ENCODE measurements at places on chromosomes 5 and 9.

GRCh38 chr5:59287884-59288283, 605.6 kb downstream of the PDE4D start:
- no peak for DNase-seq

GRCh38 chr9:79719021-79719420, 147.3 kb downstream of the TLE4 start:
- DNase-seq: no peak

GRCh38 chr9:127187231-127187956, 65.0 kb upstream of the ANGPTL2 start:
- DNase-seq: peak; percentile 71

DNA sequence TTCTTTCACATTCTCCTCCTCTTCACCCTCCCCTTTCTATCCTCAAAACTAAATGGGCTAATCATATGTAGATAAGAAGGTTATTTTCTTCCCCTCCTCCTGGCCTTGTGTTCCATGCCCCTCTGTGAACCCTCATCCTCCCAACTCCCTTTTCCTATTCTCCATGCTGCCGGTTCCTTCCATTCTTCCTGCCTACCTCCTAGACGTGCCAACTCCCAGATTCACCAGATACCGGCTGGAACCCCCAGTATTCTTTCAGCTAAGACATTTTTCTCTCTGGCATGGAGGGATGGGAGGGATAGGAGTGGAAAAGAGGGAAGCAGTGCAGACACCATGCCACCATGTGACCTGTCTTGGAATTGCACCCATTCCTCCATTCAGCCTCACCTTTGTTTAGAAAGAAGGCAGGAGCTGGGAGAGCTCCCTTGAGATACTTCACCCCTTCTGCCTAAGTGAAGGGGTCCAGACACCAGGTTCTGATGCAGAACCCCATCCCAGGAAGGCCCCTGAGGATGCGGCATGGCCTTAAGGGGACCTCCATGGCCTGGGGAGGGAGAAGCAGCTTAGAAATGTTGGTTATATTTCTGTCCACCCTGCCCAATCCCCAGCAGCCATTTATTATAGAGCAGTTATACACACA, 4.8 kb downstream of the DNAJB5 start:
- peak; percentile 33 for DNase-seq

- DNase-seq: no peak
These were observed 28.3 kb upstream of the CER1 start for GRCh38 chr9:14750821-14751220.

- no peak for DNase-seq
These were observed 36.2 kb upstream of the MEGF9 start for GRCh38 chr9:120750421-120750820.

DNA sequence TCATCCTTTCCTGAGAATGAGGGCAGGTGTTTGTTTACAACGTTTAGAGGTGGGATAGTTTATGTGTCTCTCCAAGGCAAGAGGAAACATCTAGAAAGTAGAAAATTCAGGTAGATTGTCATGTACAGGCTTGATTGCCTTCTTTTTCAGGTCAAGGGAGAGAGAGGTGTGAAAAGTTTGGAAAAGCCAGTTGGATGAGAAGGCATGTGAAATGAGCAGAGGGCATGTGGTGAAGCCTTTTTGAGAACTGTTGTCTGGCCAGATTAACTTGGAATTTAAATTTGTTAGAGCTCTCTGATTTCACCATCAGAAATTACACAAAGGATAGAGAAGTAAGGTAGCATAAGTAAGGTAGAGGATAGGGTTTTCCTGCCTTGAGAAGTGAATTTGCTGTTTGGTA, 74.6 kb downstream of the SNX24 start:
- no peak for DNase-seq

DNA sequence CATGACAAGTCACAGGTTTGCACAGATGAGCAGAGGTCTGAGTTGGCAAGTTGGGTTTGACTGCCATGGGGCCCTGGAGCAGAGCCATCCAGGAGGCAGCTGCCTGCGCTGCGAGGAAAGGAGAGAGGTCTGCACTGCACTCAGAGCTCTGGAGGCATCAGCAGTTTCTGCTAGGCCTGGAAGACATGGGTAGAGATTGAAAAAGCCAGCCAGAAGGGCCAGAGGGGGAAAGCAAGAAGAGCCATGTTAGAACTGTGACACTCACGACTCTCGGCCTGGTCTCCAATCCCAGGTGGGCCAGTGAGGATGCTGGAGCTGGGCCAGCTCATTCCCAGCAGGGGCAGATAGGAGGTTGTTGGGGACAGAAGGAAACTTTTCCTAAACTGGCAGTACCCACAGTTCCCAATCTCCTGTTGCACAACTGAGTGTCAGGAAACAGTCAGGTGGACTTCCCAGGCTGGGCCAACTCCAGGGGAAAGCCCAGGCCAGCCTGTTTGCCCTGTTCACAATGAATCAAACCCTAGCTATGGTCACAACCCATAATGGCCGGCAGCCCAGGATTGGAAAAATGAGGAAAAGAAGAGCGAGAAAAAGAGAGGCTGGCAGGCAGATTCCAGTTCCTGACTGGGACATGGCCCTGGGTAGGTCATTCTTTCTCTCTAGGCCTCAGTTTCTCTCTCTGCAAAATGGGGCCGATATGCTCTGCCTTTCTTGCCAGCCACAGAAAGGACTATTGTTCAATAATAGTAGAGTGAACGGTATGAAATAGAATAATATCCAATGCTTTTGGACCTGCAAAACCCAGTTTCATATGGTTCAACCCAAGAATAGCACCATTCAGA, 7.8 kb upstream of the ORM1 start:
- DNase-seq: no peak

GRCh38 chr5:158155811-158156505, 297.0 kb upstream of the CLINT1 start:
- DNase-seq: no peak

DNA sequence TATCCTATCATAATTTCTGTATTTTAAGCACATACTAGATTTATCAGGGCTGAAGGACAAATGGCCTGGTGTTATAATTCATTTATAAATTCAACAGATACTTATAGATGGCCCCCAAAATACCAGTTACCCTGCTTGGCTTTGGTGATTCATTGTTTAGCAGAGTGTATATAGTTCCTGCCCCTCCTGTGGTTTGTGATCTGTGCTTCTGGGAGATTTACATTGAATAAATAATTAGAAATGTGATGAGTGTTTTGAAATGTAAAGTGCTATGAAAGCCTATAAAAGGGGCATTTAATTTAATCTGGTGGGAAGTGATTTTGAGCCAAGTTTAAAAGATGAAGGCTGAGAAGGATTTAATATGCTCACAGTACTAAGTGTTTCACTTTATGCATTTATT, 36.7 kb upstream of the ZCCHC7 start:
- DNase-seq: no peak

DNA sequence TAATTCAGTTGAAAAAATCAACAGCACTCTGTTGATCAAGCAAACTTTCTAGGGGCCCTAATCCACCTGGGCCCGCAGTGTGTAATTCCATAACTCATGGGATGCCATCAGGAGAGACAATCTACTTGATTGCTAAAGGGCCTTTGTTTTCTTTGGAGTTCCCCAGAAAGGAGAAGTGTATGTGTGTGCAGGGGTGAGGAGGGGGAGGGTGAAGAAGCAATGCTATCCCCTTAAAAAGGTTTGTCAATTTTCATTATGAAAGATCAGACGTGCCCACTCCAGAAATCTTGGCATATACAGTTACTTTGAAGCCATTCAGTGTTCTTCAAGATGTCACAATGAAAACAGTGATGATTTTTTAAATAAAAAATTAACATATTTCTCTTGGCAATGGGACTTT, 6.2 kb downstream of the PARP8 start:
- DNase-seq: no peak

DNA sequence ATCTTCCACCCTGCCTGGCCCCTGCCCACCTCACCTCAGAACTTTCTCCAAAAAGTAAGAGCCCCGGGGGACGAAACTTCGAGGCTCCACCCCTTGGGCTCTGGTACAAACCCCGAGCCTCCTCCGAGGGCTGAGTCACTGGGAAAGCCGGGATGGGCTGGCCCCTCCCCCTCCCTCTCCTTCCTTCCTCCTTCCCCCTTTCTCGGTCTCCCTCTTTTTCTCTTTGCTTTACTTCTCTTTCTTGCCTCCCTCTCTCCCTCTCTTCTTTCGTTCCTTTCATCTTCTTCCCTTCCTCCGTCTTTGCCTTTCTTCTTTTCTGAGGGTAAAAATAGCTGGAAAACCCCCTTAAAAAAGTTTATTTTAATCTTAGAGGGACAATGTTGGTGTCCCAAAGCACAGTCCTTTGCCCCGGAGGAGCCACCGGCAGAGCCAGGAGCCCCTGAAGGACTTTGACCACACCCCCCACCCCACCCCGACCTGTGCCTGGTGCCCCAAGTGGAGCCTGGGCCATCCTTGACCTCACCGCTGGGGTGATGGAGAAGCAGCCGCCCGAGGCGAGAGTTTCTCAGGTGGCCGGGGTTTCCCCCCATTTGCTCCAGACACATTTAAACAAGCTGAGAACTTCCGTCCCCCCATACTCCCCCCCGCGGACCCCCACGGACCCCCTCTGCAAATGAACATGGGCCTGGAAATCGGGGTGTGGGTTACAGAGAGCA, 5.7 kb upstream of the NOTCH1 start:
- no peak for DNase-seq

DNA sequence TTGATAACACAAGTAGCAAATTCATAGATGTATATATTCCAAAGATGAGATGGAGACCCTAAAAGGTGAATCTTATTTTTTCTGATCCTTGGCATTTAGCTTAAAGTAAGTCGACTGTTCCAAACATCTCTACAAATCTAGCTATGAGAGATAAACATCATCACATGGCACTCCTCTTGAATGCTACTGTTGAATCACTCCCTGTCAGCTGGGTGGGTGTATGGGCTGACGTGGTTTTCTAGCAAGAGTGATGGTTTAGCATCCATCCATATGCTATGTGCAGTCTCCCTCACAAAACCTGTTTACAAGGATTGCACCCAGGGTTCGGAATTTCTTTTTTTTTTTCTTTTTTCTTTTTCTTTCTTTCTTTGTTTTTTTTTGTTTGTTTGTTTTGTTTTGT, 13.8 kb downstream of the ACO1 start:
- DNase-seq: no peak

DNA sequence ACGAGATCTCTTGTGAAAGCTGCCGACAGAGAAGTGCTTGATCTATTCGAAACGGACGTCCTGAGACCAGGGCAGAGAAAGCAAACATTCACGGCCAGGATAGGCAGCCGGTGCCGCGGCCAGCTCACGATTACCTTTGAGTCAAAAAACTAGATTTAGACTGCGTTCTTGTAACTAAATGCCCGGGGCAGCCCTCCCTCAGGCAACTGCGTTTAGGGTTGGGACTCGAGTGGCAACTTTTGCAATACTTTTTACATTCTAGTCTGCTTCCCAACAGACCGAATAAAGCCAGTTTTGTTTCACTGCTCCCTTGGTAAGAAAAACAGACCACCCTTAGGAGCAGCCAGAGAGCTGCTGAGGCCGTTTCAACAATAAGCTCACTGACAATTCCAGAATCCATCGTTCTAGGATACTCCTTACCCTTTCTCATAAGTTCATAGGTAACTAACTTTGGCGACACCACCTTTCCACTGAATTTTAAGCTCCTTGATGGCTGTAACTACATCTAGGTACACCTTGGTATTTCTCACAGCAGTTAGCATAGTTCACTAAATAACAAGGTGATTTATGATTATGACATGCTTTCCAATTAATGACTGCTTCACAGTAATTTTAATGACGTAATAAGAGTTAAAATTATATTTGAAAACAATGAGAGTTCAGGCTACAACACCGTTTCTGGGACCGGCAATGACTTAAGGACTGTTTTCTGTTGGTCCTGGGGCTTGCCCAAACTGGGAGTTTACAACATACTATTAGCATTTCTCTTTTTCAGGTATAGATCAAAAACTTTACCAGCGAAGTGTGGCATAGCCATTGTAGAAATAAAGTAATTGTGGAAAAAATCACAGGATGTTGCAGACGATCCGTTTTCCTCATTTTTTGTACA, 899 bp upstream of the RAPGEF6 start:
- no peak for DNase-seq

DNA sequence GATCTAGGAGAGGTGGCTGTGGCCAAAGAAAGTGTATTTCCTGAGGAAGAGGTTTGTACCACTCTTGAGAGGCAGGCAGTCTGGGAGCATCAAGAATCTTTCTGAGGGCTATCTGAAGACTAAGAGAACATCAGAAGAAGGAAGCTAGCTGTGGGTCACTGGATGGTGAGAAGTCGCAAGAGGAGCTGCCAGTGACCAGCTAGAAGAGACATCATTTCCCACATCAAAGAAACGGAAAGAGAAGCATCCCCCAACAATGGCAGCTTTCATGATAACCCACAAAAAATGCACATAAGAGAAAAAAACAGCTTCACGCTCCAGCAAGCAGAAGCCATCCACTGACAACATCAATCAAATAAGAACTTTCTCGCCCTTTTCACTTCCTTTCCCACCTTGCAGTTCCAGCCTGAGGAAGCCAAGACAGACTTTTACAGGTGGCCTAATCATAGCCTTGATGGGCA, 25.0 kb upstream of the CEP78 start:
- DNase-seq: no peak

DNA sequence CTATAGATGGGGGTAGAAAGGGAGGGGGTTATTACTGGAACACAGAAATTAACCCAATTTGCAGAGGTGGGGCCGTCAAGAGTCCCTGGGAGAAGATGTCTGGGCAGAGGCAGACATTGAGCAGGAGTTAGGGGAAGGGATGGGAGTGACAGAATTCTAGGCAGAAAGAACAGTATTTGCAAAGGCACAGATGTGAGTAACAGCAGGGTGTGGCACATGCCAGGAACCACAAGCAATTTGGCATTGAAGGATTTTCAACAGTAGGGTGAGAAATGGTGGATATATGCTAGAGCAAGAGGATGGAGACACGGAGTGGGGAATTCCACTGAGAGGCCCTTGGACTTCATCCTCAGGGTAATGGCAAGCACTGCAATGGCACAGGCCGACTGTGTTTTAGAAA, 71.6 kb upstream of the FRRS1L start:
- DNase-seq: no peak

DNA sequence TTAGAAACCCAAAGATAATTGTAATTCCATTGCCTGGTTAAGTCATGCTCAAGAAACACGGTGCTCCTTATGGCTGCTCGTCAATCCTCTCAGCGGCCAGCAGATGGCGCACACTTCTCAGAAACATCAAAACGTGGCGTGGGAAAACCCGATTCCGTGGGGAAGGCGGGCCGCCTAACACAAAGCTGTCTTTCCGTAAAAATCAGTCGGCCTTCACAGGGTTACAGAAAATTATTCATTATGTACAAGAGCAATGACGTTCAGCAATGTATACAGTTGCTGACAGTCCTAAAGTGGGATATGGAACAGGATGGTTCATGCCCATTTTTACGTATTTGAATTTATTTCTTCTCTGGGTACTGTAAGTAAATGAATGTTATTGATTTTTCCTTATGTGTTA, 83.5 kb downstream of the PDE4D start:
- peak; percentile 31 for DNase-seq

- no peak for DNase-seq
These were observed 266.4 kb upstream of the IRX4 start for GRCh38 chr5:2149195-2149539.

DNA sequence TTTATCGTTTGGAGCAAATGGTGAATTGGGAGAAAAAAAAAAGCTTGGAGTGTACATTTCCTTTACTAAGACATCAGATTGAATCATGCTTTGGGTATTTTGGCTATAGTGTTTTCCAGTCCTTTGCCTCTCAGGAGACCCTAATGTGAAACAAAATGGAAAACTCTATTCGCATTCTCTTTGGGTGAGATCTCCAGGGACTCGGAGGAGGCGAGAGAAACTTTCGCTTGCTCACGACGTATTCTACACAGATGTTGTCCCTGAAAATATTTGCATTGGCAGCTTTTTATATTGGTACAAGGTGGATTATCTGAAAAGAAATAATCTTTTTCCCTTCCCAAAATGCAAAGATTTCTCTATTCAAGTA, 1240.1 kb upstream of the WWC1 start:
- DNase-seq: no peak

GRCh38 chr9:93133681-93134014, 403 bp downstream of the NINJ1 start:
- no peak for DNase-seq
